ENCODE measurements at places on chromosomes 11 and 22. TPM values are rescaled to one million over a fixed set of nuclear protein-coding genes. Genes with fewer than 3 reads are reported as not detected.

Gene BATF2
- total RNA-seq = not detected

Gene BTBD18
- total RNA-seq = not detected

Gene OR51B4
- total RNA-seq = not detected

Gene RNASEH2C
- 44.7 TPM for total RNA-seq

Gene SCN3B
- not detected for total RNA-seq

Gene MEI1
- 64.7 TPM for total RNA-seq
